ENCODE measurements at places on chromosomes 3 and 15.

DNA sequence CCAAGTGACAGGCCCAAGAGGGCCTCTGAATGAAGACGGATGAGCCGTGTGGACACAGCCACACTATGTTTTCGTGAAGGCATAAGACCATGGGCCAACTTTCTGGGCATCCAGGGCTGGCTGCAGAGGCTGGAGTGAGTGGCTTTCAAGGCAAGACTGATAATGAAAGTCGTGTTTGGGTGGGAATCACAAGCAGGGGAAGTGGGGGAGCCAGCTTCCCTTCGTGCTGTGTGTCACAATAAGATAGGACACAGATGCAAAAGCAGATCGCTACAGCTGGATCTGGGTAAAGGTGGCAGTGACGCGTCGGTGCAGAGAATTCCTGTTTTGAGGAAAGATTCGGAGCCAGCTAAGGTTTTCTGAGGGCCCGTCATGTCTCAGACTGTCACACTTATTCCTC, 309.8 kb upstream of the CTDSPL start:
- DNase-seq: no peak

- no peak for DNase-seq
Observed at GRCh38 chr3:13266651-13267362, 153.3 kb downstream of the NUP210 start.

- DNase-seq: no peak
Observed at GRCh38 chr15:31197497-31198414, 96.2 kb upstream of the TRPM1 start.

GRCh38 chr3:158739078-158739477, 6.8 kb upstream of the RARRES1 start:
- DNase-seq: no peak

DNA sequence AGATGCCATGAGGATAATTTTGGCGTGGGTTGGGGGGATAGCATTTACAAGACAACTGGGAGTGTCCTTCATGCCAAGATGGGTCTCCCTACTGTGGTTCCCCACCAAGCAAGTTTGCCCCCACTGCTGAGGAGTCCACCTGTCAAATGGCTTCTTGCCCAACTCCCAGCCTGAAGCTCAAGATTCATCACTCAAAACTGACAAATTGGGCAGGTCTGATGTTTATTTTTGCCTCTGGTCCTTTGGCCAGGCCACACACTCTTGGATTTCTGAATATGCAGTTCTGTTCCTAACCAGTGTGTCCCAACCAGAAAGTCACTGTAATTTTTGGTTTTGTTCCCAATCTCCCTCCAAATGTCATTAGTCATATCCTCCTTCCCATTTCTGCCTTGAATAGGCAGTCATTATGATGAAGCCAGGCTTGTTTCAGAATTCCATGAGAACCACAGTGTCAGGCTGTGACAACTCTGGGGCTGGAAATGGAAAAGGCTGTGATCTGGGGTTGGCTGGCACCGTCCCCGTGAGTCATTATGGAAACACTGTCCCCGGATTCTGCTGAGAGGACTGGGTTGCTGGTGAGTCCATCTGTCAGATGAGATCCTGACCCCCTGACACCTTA, 29.3 kb upstream of the MEF2A start:
- no peak for DNase-seq

GRCh38 chr3:160754371-160754854, 1.6 kb upstream of the PPM1L start:
- peak; percentile 43 for DNase-seq

Measured in urinary bladder (tissue), 4 donors.